Renal cortex interstitium (tissue), 15 donors: ENCODE measurements at places on chromosomes 16 and 17. TPM values are rescaled to one million over a fixed set of nuclear protein-coding genes. Genes with fewer than 3 reads are reported as not detected.

The DLX3 gene
- polyA plus RNA-seq, result 0.92 TPM

DNA sequence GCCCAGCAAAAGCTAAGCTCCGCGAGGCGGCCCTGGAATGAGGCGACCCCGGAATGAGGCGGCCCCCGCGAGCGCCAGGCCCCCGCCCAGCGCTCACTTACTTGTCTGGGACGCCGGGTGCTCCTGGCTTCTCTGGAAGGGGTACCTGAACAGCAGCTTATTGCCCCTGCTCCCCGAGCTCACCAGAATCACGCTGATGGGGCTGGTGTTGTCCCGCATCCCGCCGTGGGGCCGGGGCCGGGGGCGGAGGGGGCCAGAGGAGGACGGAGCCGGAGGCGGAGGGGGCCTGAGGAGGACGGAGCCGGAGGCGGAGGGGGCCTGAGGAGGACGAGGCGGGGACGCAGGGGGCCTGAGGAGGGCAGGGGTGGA is 440 bp downstream of the NPRL3 start:
- no peak for DNase-seq

DNA sequence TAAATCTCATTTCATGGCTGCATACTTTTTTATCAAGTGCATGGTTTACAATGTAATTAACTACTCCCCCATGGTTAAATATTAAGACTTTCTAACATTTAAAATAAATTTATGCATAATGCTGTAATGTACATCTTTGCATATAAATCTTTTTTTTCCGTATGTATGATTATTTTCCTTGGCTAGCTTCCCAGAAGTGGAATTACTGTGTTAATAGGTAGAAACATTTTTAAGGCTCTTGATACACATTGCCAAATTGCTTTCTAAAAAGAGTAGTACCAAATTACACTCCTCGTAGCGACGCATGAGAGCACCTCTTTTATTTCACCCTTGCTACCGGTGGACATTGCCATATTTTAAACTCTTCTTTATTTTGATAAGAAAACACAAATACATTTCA is 141.1 kb downstream of the DNAH9 start:
- DNase-seq, result no peak

The C17orf107 gene
- polyA plus RNA-seq, result 1.5 TPM

DNA sequence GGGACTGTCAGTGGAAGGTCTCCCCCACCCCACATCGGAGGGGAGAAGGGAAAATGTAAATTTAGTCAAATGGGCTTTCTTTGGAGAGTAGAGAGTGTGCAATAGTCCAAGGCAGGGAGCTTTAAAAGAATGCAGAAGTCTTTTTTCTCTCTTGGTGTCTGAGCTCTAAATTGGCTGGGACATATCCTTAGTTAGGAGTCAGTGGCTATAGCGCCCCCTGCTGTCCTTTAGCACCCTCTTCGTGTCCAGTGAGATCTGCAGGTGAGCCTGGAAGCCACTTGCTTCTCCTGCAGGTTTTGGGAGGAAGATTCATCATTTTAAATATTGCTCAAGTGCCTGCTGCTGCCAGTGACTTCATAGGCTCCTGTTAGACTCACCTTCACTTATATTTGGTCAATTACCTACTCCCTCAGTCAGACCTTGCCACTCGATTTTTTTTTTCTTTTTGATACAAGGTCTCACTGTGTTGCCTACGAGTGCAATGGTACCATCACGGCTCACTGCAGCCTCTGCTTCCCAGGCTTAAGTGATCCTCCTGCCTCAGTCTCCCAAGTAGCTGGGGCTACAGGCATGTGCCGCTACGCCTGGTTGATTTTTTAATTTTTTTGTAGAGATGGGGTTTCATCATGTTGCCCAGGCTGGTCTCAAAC is 174.8 kb downstream of the PRKCB start:
- peak; percentile 65 for DNase-seq

DNA sequence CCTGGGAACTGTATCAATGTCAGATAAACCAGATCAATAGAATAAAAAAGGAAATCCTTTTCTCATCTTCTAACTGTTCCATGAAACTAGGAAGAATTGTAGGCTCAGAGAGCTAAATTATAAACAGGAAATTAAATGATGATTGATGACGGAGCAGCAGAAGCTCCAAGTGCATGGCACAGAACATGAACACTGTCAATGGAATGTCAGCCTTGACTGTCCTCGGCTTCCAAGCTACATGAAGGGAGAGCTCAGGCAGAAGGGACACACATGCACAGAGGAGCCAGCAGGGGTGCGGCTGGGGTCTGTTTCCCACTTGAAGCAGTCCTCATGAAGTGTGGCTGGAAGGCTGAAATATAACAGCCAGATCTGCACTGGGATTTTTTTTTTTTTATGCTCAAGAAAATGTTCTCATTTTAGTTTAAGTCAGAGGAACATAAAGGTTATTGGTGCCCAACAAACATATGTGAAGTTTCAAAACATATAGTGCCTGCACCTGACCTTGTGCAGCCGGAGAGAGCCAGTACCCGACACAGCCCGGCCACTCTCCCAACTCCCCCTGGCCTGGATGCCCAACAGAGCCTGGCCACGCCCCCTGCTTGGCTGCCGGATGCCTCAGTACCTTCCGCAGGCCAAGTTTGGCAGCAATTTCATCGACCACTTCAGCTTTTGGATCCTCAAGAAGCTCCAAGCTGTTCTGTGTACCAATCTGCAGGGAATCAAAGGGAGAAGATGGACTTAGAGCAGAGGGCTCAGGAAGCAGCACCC is 37.0 kb downstream of the NPLOC4 start:
- no peak for DNase-seq

DNA sequence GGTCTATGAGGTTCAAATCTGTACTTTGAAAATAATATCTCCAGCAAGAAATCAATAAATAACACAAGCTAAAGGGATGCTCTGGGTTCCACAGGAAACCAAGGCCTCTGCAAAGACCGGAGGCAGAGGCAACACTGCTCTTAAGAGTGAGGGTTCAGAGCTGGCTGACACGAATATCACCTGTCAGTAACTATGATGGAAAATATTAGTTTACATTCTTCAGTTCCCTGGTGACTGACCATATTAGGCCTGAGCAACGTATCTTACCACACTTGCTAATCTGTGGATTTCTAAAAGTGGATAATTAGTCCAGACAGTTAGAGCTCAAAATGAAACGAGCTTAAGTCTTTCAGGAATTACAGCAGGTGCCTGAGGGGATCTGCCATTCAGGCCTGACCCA is 459.3 kb downstream of the HS3ST3B1 start:
- no peak for DNase-seq

DNA sequence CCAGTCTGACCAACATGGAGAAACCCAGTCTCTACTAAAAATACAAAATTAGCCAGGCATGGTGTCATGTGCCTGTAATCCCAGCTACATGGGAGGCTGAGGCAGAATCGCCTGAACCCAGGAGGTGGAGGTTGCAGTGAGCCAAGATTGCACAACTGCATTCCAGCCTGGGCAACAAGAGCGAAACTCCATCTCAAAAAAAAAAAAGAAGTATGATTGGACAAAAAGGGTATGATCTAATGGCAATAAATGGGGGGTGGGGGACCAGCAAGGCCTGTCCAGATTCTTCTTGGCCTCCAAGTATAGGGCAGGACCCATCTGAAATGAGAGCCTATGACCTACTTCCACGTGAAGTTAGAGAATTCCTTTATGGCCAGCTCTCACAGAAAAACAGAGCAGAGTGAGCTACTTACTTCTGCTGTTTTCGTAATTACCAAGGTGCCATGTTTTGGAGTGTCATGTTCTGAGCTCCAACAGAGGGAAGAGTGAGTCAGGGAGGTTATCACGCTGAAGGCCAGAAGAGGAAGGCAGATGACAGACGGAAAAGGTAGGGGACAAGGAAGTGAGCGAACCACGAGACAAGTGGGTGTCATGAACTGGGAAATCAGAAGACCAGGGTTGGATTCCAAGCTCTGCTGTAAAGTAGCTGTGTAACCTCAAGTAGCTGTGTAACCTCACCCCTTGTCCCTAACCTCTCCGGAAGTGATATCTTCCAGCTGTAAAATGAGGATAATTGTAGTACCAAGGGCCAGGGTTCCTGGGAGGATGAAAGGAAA is 3.6 kb upstream of the ZMYND15 start:
- no peak for DNase-seq

DNA sequence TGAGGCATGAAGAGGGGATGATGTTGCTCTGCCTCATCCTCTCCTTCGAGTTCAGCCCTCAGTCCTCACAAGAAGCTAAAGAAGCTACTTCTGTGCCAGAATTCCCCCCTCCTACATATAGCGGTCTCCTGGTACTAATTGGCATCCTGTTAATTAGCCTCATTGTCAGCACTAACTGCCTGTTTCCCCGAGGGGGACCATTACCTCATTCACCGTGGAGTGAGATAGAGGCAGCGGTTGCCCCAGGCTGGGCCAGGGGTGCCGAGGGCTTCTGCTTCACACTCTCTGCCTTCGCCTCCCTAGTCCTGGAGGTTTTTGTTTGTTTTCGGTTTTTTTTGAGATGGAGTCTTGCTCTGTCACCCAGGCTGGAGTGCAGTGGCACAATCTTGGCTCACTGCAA is 5.7 kb upstream of the MINK1 start:
- no peak for DNase-seq

- no peak for DNase-seq
Observed at GRCh38 chr17:27408891-27409290, 47.4 kb upstream of the KSR1 start.

DNA sequence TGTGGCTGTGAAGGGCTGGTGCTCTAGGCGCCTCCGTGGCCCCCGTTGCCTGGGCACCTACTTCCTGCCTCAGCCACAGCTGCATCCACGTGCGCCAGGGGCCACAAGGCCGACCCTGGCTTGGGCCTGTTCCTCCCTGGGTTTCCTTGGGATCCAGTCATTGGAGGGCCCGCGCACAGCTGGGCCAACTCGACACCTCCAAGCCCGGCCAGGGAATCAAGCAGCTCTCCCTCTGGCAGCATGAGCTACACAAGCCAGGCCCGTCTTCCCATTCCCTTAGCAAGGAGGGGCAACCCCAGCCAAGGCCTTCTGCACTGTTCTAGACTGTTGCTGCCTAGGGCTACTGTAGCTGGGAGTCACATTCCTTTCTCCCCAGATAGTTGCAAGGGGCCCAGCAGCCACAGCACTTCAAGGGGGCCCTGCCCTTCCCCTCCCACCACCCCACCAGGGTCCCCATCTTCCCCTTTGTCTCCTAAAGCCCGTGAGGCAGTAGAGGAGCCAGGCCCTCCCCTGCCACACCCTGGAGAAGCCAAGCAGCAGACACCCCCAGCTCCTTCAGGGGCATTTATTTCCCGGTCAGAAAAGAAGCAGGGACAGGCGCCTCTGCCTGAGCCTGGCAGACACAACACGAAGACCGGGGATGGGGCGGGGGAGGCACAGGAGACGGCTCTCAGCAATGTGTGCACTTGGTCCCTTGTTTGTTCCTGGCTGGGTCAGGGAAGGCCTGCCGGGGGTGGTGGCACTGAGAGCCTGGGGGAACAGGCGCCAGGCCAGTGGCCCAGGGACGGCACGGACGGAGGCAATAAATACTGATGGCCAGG is 3.8 kb downstream of the ARHGDIA start:
- no peak for DNase-seq

The SPHK1 gene
- 2.4 TPM for polyA plus RNA-seq

The DBNDD1 gene
- polyA plus RNA-seq, result 14.7 TPM

- peak; percentile 44 for DNase-seq
Observed at GRCh38 chr17:28901866-28902818, 737 bp downstream of the DHRS13 start.

The PIEZO1 gene
- polyA plus RNA-seq, result 70.3 TPM

DNA sequence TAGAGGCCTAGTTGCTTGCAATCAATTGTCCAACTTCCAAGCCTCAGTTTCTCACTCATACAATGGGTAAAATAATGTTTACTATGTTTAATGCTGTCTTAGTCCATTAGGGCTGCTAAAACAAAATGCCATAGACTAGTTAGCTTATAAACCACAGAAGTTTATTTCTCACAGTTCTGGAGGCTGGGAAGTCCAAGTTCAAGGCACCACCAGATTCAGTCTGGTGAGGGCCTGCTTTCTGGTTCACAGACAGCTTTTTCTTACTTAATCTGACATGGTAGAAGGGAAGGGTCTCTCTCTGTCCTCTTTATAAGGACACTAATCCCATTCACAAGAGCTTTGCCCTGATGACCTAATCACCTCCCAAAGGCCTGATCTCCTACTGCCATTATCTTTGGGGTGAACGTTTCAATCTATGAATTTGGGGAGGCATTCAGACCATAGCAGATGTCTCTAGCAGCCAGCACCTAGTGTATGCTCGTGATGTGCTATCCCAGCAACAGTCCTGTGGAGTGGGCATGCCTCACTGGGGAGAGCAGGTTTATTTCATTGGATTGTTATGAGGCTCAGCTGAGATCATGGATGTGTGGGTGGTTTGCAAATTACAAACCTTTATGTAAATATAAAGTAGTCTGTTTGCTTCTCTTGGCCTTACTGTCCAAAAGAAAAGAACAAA is 25.2 kb downstream of the YPEL2 start:
- DNase-seq, result no peak

The ELAC2 gene
- polyA plus RNA-seq, result 74.5 TPM

DNA sequence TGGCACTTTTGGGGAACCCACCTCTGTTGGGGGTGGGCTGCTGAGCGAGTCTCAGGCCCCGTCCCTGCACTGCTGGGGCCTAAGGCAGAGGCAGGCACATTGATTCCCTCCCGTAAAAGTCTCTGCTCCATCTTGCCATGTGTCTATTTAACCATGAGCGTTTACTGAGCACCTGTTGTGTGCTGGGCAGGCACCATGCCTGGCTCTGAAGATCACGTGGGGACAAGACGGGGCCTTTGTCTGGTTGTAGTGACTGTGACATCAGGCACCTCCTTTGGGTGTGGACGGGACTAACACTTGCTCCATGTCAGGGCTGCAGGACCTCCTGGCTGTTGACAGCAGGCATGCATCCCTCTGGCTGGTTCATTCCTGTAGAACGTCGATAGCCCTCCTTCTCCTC is 204.7 kb upstream of the CIBAR2 start:
- DNase-seq, result no peak

- DNase-seq, result peak; percentile 56
Observed at GRCh38 chr16:57591086-57591869, 37.2 kb upstream of the ADGRG1 start.

DNA sequence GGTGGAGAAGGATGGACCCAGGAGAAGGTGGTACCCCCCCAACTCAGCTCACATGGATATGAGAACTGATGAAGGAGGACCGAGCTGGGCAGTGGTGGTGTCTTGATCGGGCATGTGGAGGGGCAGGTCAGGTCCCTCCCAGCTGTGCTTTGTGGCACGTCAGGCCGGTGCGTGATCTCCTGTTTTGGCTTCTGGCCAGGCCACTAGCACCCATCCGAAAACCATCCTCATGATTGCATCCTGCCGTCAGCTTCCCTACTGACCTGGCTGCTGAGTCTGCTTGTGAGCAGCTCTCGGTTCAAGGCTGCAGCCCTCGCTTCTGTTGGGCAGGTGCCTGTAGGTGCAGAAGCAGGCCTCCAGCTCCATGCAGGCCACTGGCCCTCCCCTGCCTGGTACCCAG is 53.1 kb downstream of the PLD6 start:
- no peak for DNase-seq
